ENCODE measurements at places on chromosomes 12 and 14.
A peak's percentile ranks its signal among the peaks of the same experiment; 100 is the strongest.

DNA sequence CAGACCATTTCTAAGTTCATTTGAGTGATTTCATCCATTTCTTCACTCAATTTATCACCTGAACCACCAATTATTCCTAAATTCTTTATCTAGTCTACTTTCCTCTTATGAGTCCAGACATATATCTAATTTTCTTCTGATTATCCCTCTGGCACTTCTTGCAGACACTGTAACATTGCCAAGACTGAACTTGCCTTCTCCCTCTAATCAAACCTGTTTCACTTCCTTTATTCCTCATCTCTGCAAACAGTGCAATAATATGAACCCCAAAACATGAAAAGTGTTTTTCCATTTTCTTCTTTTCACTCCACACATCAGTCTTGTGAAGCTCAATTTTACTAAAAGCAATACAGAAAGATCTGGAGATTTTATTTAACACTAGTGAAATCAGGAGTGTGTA, 37.8 kb upstream of the PTPRQ start:
- no peak for DNase-seq

- peak; percentile 30 for DNase-seq
Measured at GRCh38 chr12:7433276-7433822, 10.6 kb downstream of the CD163L1 start.

- no peak for DNase-seq
Measured at GRCh38 chr12:2636741-2637340, 157.9 kb upstream of the FKBP4 start.

DNA sequence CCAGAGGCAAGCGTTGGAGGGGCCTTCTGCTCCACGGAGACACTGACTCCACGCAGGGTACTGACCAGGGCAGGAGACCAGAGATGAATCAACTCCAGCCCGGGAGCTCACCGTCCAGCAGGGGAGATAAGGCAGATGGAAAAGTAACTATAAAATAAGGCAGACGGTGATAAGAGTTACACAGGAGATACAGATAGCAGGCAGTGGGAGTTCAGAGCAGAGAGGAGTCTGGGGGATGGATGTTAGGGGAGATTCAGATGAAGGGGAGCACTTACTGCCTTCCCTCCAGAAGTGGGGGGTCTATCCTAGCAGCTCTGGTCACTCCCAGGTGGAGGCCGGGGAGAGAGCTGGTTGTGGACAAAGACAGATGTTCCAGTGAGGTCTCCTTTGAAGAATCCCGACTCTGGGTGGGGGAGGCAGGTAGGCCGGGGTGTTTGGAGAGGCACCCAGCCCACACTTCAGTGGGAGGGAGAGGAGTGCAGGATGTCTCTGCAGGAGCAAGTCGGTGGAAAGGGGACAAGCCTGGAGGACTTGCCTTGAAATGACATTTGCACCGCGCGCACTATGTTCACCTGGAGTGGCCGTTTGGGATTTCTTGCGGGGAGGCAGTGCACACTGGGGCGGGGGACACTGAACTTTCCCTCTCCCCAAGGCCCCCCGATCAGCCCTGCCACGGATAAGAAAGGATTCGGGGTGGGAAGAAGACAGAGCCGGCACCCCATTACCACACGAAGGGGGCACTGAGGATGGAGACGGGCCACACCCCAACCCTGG, 1.2 kb downstream of the PITPNM2 start:
- no peak for DNase-seq

DNA sequence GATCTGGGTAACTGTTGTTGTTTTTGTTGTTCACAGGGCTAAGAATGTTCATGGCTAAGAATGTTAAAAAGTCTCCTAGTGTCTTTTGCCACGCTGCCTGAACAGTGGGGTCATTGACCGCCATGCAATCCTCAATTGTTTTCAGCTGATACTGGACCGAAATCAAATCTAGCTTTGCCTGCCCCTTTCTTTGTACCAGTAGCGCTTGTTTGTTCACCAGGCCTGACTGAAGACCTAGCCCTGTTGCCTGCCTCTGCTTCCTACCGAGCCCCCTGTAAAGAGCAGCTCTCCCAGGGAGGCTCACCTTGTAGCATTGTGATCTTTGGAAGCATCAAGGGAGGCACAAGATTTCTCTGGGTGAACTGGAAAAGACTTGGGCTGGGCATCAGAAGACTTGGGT, 6.7 kb downstream of the PSEN1 start:
- no peak for DNase-seq

DNA sequence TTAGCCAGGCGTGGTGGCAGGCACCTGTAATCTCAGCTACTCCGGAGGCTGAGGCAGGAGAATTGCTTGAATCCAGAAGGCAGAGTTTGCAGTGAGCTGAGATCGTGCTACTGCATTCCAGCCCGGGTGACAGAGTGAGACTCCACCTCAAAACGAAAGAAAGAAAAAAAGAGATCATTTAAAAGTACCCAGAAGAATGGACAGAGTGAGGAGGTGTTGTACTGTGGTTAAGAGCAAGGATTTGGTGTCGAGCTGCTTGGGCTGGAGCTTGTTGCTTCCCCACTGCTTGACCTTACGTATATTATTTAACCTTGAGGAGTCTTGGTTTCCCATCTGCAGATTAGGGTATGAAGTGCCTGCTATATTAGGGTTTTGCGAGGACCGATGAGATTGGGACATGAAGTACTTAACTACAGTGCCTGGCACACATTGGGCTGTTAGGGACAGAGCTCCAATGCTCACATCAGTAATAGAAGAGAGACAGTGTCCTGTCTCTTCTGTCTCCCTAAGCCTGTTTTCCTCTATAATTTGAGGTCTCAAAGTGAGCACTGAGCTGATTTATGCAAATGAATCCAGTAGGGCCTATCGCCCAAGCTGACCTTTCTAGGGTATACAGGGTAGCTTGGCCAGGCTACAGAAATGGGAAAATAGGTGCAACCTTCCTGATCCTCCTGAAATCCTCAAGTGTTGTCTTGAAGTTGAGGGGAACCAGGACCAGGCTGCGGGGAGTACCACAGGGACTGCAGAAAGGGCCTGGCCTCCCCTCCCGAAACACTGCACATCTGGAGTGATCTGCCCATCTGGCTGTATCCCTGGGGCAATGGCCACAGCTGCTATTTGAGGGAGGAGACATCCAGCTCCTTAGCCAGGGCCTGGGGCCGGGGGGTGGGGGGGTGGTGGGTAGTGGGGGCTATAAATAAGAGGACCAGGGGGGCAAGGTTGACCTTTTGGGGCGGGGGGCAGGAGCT, 8.6 kb upstream of the HDAC7 start:
- DNase-seq: no peak

DNA sequence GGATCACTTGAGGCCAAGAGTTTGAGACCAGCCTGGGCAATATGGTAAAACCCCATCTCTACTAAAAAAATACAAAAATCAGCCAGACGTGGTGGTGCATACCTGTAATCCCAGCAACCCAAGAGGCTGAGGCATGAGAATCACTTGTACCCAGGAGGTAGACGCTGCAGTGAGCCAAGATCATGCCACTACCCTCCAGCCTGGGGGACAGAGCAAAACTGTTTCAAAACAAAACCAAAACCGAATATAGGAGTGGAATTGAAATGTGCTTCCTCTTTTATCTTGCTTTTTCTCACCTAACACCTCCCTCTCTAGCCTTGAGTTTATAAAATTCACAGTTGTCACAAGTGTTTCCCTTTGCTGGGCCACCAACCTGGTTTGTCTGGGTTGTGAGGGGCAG, 181.9 kb downstream of the PAH start:
- DNase-seq: no peak

- DNase-seq: no peak
Measured at GRCh38 chr14:57275023-57275664, 6.4 kb downstream of the AP5M1 start.

GRCh38 chr12:116441292-116441691, 117.9 kb upstream of the MAP1LC3B2 start:
- no peak for DNase-seq

DNA sequence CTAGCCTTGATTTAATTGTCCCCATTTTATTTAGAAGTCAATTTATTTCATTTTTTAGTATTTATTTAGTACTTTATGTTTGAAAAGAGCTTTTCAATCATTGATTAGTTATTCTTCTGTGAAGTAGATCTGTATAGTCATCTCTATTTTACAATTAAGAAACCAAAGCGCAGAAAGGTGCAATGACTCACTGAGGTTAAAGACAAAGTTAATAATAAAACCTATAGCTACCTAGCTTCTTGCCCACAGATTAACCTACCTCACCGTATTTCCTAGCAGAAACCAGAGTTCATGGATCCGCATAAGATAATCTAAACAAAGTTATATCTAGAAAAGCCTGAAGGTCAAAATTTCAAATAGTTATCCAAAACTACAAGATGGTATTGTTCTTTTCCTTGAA, 176.4 kb downstream of the GRIN2B start:
- DNase-seq: no peak

GRCh38 chr12:31316891-31317290, 9.1 kb downstream of the SINHCAF start:
- DNase-seq: no peak

GRCh38 chr12:132326646-132327045, 2.7 kb downstream of the GALNT9 start:
- DNase-seq: no peak

- DNase-seq: peak; percentile 20
Measured at GRCh38 chr14:104977681-104978653, at the start of gene AHNAK2. Gene AHNAK2, minus strand, starts transcription at chr14:104978374. Its CDS starts 137 bp downstream, at chr14:104978237.

DNA sequence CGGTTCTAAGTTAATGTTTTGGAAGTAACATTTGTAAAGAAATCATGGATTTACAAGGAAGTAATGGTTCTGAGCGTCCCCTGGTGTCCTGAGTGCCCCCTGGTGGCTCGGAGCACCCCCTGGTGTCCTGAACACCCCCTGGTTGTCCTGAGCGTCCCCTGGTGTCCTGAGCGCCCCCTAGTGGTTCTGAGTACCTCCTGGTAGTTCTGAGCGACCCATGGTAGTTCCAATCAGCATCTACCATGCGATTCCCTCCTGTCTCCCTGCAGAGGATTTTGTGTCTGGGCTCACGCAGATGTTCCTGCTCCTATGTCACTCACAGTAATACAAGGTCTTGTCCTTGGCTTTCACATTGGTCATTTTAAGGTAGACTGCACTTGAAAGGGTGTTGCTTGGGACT, 1352.9 kb downstream of the TMEM121 start:
- no peak for DNase-seq

DNA sequence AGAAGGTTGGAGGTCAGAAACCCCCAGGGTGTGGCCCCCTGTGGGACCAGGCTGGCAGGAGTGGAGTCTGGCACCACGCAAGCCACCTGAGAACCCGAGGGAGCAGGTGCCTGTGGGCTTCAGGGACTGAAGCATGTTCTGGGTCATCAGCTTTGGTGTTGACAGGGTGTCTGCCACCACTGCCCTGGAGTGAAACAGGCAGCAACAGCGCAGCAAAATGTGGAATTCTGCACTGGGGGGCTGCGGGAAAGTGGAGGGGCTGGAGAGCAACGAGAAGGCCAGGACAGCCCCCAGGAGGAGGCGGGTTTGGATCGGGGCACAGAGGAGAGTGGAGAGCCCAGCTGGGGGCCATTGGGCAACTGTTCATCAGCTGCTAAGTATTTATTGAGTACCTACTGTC, 15.9 kb downstream of the PHETA1 start:
- DNase-seq: no peak

DNA sequence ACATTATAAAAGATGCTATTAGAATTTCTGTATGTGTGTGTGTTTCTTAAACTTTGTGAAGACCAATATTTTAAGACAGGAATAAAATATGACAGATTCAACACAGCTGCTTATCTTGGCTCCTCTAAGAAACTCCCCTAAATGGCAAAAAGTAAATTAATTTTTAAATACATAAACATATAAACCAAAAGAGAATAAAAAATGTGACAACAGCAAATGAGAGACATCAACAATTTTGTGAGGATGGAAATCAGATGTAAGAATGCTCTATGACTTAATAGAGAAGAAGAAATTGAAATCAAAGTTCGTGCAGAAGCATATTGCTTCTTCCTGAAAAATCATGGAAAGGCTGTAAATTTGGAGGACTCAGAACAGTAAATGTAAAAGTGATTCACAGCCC, 1083.8 kb downstream of the FLRT2 start:
- DNase-seq: no peak

- DNase-seq: no peak
Measured at GRCh38 chr12:47574252-47575021, 131.4 kb downstream of the RPAP3 start.

GRCh38 chr14:55103005-55103640, 25.9 kb upstream of the LGALS3 start:
- DNase-seq: peak; percentile 72

- no peak for DNase-seq
Measured at GRCh38 chr12:80015660-80016059, 80.8 kb upstream of the PPP1R12A start.

DNA sequence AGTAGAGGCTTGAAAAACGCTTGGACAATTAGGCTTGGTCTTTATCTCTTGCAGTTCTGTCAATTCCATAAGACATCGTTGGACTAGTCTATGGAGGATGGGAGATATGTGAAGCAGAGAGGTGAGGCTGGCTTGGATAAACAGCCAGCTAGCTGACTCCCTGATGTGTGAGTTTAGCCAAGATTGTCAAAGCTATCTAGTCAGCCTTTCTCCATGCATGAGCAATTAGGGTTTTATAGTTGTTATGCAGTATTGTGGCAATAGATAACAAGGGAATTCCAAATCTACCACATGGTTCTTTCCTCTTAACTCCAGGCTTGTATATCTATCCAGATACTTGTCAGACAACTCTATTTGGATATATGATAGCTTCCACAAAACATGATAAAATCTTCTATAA, 153.6 kb upstream of the NRXN3 start:
- no peak for DNase-seq

- no peak for DNase-seq
Measured at GRCh38 chr12:123242116-123242904, 9.1 kb downstream of the MTRFR start.

- no peak for DNase-seq
Measured at GRCh38 chr12:100716945-100717732, 77.4 kb upstream of the ANO4 start.

GRCh38 chr14:44300916-44301315, 206.2 kb downstream of the FSCB start:
- DNase-seq: no peak

GRCh38 chr12:51450333-51450732, 25.7 kb downstream of the SLC4A8 start:
- DNase-seq: no peak

DNA sequence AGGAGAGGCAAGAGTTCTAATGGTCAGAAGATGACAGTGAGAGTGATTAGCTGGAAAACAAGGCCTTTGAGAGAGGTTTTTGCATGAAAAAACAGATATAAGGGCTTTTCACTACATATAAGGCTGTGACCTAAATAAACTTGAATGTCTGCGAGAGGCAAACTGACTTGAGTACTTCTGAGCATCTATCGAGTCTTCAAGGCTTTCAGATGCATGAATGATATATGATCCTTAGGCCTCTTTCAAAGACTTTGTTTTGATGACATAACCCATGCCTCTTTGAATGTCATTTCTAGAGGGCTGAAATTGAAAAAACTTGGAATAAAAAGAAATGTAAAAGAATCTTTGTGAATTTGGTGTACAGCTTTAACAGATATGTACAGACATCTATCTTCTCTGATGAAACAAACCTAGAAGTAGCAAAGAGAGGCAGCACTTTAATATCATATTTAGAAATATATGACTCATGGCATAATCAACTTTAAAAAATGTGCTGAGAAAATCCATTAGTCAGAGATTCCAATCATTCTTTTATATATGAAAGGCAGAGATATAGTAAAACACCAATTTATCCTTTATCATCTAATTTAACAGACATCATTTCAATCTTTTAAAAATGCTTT, 72.6 kb downstream of the PPM1H start:
- DNase-seq: no peak

- DNase-seq: no peak
Measured at GRCh38 chr14:103393676-103394626, 8.7 kb downstream of the MARK3 start.
